ENCODE measurements at places on chromosomes 2 and 18. TPM values are rescaled to one million over a fixed set of nuclear protein-coding genes. Genes with fewer than 3 reads are reported as not detected.
A peak's percentile ranks its signal among the peaks of the same experiment; 100 is the strongest.

RUFY4 gene
- 0.23 TPM for total RNA-seq

MC5R gene
- total RNA-seq = not detected

DLX2 gene
- total RNA-seq = not detected

COLEC12 gene
- total RNA-seq = not detected

TFCP2L1 gene
- total RNA-seq = 0.18 TPM

DNA sequence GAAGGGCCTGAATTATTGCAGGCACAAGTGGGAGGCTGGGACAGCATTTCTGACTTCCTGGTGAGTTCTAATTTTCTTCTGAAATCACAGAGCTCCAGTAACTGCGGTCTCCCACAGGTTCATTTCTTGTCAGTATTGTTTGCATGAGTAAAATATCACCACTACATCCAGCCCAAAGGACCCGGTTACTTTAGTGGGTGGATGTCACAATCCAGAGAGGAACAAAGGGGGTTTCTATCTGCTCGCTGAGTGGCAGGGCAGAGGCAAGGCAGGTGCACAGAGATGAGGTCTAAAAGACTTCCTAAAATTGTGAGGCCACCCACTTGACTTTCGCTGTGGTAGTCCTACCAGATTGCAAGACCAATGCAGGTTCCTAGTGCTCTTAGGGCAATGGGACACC is 800.4 kb upstream of the ID2 start:
- no peak for DNase-seq

DNA sequence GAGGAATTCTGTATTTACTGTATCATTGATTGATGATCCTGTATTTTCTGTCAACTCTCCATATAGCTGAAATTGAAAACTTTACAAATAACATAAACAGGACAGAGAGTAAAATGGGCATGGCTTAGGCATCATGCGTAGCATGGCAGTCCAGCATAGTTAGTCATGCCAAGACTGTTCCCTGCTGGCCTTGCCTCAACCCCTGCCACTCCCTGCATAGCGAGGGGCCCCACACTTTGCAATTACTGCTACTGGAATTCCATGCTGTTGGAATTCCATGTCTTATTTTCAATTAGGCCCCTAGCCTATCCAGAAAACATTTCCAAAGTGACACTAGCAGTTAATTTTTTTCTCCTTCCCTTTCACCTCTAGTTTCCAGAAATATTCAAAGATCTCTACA is 15.1 kb upstream of the SOX11 start:
- DNase-seq = no peak

GRCh38 chr18:31606265-31606664 is 14.6 kb downstream of the TTR start:
- no peak for DNase-seq

GRCh38 chr18:73461780-73462059 is 593.9 kb upstream of the NETO1 start:
- no peak for DNase-seq

DNA sequence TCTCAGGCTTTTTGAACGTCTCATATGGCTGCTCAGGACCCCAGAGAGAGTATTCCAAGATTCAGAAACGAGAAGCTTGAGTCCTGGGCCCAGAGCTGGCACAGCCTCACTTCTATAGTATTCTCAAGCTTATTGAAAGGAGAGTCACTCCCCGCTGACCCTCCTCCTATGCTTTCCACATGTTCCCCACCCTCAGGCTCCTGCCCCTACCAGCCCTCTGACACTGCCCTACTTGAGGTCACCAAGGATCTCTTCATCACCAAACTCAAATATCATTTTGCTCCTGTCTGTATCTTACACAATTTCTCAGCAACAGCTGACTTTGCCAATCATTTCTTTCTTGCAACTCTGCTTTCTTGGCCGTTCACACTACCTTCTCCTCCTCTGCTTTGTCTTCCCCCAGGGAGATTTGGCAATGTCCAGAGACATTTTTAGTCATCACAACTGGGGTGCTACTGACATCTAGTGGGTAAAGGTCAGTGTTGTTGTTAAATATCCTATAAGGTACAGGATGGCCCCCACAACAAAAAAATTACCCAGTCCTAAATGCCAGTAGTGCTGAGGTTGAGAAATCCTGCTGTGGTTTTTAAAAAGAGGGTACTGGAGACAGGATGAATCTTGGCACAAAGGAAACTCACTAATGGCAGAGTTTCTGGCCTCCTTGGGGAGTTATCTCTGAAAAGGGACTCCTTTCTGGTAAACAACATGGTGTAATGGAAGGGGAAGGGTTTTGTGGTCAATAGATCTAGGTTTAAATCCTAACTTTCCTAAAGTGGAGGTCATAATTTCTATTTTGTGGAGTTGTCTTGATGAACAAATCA is 26.9 kb upstream of the INSIG2 start:
- DNase-seq = no peak

GRCh38 chr2:69559442-69560146 is 83.9 kb downstream of the AAK1 start:
- DNase-seq = no peak

DNA sequence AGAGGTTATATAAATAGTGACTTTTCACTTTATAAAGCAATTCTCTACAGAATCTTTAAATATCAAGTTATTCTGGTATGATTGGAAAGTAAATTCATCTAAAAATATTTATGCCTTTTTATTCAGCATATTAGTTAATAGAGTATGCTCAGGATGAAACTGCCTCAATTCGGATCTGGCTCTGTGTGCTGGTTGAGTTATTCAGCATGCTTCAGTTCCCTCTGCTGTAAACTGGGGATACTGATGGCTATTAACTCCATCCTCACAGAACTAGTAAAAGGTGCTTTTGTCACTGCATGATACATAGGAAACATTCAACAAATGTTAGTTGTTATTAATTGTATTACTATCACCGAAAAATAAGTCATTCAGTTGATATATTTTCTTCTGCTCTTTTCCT is 250.3 kb downstream of the NRXN1 start:
- DNase-seq = no peak

DNA sequence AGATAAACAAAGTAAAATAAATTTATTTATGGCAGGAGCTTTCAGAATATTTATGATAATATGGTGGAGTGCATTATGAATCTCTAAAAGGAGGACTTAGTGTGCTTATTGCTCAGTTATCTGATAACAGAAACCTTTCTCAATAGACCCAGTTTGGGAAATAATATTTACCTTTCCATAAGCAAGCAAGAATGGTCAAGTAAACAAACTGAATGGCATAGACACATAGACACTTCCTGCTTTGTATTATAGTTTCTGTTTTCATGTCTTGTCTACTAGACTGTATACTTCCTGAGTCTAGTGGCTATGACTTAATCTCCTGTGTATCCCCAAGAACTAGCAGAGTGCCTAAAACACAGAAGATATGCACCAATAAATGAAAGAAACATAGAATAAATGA is 87.8 kb downstream of the UPP2 start:
- DNase-seq = no peak

DNA sequence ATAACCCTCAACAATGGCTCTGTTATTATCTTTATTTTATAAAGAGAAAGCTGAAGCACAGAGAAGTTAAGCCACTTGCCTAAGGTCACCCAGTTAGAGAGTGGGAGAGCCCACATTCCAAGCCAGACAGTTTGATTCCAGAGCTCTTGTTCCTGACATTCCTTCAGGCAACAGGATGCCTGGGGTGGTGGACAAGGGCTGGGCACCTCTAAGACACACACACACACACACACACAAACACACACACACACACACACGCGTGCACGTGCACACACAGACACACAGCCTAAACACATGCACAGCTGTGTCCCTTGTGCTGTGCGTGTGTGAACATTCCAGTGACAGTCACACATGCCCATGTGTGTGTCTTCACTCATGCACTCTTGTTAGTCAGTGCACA is 26.4 kb downstream of the CELF4 start:
- no peak for DNase-seq

DNA sequence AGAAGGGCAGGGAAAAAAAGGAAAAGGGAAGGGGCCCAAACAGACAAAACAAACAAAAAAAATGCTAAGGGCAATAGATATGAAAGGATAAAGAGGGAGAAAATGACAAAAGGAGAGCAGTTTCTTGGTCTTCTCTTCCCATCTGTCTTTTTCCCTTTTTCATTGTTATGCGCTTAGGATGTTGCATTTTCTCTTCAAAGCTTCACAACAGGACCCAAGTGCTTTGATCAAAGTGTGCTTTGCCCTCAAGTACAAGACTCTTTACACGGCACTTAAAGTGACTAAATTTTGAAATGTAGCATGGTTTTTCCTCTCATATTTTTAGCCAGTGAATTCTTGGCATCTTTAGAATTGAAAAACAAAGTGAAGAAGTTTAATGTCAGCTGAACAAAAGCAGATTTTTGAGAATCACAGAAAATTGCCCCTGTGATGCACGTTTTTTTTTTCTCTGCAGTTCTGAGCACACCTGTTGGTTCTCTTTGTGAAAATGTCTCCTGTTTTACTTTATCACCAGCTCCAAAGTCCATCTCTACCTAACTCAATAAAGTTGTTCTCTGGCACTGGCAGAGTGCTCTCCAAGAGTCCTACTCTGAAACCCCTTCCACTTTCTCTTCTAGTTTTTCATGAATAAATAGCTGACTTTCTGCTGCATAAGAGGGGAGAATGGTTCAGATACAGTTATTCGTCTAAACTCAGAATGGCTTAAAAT is 126.6 kb downstream of the KCNH7 start:
- DNase-seq = no peak

- peak; percentile 37 for DNase-seq
Observed at GRCh38 chr2:1518331-1518803, 105.1 kb downstream of the TPO start.

DNA sequence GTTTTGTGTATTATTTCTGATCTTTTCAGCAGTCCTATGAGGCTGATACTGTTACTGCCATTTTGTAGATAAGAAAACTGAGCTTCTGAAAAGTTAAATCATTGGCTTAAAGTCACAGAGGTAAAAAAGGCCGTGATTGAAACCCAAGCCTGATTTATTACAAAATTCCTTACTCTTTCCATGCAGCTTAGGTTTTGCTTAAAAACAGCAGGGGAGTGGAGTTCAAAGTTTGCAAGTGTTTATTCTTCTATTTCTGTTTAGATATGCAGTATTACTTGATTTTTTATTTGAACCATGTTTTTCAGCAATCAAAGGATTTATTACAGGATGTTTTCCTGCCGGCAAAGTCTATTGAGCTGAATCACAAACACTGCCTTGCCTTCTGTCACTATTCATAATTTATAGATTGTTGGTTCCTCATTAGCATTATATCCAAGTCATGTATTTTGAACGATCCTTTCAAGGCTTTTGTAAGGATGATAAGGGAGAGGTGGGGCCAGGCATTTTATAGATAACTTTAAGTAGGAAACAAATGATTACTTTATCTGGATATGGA is 31.9 kb upstream of the MSTN start:
- DNase-seq = no peak

DNA sequence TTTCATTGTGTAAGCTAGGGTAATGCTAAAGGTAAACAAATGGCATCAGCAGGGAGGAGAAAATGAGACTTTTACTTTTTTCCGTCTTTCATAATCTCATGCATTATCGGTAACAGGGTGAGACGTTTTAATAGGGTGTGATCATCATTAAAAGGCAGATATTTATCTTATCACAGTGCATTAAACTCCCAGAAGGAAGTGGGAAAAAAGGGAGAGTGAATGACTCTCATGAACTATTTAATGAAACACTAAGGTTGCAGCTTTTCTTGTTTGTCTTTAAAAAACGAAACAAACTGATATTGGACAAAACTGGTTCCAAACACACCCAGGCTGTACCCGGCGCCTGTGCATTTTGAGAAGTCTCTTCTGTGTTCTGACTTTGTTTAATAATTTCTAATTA is 1936.8 kb upstream of the PIK3C3 start:
- DNase-seq = no peak

GRCh38 chr2:134457353-134457752 is 203.5 kb downstream of the MGAT5 start:
- DNase-seq = no peak

- DNase-seq = no peak
Observed at GRCh38 chr2:128420776-128421175, 102.1 kb upstream of the HS6ST1 start.

GRCh38 chr2:85656468-85656867 is 11.5 kb downstream of the SFTPB start:
- DNase-seq = no peak

GRCh38 chr2:216915557-216916150 is 55.8 kb upstream of the TNP1 start:
- no peak for DNase-seq

DNA sequence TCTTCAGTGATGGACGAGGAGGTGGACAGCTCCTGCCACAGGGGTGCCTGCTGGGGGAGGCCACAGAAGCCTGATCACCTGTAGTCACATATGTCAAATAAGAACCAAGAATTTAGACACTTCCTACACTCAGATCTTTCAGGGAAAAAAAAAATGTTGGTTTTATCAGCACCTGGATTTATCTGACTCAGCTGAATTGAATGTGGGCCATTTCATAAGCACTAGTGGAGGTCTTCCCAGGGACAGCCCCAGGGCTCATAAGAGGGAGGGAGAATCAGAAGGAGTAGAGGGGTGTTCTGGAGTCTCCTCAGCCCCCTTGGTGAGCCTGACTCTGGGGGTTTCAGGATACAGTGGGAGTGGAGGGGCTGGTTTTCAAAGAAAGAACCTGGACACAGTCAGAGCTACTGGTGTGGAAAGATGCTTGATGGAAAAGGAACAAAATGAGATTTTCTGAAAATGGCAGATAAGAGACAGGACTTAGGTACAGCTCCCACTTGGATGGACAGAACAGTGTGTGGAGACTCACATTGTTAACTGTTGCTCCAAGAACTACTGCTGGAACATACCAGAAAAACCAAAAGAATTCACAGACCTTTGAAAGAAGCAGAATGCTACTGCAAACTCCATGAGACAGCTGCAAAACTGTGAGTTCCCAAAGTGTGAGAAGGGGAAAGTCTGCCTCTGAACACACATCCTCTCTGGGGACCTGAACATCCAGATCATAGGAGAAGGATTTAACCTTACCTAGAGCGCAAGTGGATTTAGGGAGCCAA is 45.4 kb downstream of the LCT start:
- no peak for DNase-seq

GRCh38 chr2:109257653-109258052 is 128.6 kb downstream of the SH3RF3 start:
- DNase-seq = no peak

GRCh38 chr2:112690853-112691401 is 29.9 kb upstream of the NT5DC4 start:
- peak; percentile 58 for DNase-seq

DNA sequence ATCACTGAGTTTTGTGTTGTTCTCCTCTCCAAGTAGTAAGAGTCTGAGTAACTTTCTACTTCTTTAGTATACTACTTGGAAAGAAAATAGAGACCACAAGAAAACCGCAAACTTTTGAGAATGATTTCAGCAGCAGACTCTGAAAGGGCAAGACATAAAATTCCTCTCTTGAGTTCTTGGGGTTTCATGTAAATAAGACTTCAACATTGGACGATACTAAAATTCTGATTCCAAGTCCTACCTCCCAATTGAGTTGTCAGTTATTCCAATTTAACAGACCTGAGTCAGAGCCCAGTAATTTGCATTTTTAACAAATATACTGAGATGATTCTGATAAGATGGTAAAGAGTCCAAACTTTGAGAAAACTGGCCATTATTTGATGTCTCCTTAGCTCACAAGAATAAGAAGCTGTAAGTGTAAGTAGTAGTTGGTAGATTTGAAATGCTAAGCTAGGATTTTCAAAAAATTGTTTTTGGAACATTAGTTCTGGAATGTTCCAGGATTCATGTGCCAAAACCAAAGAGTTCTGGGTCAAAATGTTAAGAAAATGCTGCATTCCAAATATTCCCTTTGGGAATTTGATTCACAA is 261.6 kb upstream of the SPOPL start:
- no peak for DNase-seq
